ENCODE measurements at places on chromosomes 16 and 17.

DNA sequence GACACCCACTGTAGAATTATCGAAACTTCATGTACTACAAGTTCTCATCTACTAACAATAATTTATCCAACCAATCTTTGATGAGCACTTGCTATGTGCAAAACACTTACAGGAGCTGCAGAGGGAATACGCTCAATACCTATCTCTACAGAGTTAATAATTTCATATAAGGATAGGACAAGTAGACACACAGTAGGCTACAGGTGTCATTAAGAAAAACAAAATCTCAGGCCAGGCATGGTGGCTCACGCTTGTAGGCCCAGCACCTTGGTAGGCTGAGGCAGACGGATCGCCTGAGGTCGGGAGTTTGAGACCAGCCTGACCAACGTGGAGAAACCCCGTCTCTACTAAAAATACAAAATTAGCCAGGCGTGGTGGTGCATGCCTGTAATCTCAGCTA lies 91.3 kb upstream of the PLEKHM1 start:
- no peak for DNase-seq

- DNase-seq = no peak
These were observed 1.0 kb upstream of the SALL1 start for GRCh38 chr16:51151961-51152663.

GRCh38 chr17:31609331-31609730 lies 217.9 kb downstream of the RAB11FIP4 start:
- DNase-seq = no peak

DNA sequence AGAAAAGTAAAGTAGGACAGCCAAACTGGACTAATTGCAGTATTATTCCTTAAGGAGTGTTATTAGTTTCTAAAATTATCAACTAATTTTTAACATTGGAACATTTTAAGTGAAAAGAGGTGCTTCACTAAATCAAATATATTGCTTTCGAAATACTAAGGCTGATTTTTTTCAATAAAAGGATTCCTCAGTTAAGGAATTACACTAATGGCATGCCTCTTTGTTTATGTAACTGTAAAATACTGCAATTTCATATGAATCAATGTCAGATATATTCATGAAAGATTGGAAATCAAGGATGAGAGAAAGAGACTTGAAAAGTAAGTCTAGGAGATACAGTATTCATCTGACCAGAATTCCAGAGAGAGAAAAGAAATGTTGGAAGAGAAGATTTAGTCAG lies 129.8 kb downstream of the TANC2 start:
- DNase-seq = no peak

DNA sequence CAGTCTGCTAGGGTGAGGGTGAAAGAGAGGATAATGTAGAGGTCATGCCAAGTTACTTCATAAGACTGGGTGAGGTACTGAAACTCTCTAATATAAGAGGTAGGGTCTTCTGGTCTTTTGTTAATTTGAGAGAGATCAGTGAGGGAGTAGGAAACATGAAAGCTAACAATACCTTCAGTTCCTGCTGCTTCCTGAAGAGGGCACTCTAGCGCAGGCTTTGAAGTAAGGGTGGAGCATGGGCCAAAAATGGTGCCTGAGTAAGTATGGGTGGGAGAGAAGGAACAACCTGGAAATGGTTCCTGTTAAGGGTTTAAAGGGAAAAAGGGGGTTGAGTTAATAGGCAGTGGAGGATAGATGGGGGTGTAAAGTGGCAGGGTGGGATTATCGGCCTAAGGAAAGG lies 2449.5 kb downstream of the TP53TG3F start:
- no peak for DNase-seq

GRCh38 chr16:60077861-60078260 lies 1343.7 kb upstream of the GOT2 start:
- no peak for DNase-seq

DNA sequence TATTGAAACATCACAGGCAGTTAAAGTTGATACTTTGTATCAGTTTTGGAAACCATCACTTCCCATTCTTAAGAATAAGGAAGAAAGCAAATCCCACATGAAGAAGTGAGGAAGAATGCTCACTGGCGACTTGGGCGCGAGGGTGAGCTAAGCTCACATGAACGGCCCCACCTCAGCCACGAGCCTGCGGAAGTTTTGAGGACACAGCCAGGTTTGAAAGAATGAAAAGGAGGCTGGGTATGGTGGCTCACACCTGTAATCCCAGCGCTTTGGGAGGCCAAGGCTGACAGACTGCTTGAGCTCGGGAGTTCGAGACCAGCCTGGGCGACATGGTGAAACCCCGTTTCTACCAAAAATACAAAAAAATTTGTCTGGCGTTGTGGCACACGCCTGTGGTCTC lies 110.3 kb upstream of the CHMP6 start:
- no peak for DNase-seq

- no peak for DNase-seq
These were observed 16.9 kb downstream of the STXBP4 start for GRCh38 chr17:54985476-54985875.

GRCh38 chr17:13400491-13400890 lies 201.2 kb downstream of the HS3ST3A1 start:
- DNase-seq = no peak

- DNase-seq = no peak
These were observed 49.7 kb downstream of the RNF112 start for GRCh38 chr17:19460700-19461099.

- DNase-seq = no peak
These were observed 5.9 kb downstream of the TRPV1 start for GRCh38 chr17:3603119-3603869.

- no peak for DNase-seq
These were observed 229.6 kb downstream of the MRTFB start for GRCh38 chr16:14300705-14301168.

- DNase-seq = no peak
These were observed 59.6 kb downstream of the MAP2K6 start for GRCh38 chr17:69473841-69474831.

DNA sequence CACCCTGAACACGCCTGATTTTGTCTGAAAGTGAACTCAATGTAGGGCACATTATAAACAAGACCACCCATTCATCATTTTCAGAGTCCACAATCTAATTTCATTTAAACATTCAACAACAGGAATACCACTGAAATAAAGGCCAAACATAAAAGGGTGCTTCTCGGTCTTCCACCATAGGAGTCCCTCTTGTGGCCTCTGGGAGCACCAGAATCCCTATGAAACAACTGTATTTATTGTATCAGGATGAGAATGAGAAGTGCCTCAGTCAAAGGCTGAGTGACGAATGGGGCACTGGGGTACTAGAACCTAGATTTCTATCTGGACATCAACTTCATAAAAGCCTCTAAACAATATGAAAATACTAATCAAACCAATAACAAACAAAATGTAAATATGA lies 40.4 kb downstream of the NXPH3 start:
- no peak for DNase-seq

DNA sequence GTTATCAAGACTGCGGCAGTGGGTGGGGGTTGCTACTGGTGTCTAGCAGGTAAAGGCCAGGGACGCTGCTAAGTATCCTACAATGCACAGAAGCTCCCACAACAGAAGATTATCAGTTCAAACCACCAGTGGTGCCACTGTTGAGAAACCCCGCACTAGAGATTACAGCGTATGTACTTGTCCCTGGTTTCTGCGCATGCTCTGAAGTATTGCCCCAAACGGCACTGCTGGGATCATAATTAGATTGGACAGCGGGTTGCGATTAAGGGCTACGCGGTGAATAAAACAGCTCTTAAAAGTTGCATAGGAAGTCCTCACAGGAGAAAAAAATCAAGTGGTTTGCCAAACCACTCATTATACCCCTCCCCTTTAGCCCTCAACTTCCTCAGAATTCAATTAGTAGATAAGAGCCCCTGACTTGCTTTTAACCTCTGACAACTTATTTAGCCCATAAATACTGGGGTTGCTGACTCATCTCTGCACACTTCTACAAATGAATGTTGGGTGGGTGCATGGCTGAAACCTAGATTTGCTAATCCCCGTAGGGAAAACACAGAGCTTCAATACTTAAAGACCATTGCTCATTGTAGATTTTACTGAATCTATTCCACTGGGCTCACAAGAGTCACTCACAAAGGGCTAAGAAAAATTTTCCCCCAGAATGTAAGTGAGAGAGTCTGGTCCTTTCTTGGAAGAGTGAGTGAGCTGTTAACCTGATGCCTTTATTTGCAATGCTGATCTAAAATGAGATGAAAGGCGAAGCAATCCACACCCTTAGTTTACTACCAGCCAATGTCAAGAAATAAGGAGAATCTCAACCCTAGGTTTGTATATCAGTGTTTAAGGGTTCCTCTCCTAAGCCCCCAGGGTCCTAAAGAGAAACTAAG lies 91.8 kb downstream of the RGS9 start:
- no peak for DNase-seq

DNA sequence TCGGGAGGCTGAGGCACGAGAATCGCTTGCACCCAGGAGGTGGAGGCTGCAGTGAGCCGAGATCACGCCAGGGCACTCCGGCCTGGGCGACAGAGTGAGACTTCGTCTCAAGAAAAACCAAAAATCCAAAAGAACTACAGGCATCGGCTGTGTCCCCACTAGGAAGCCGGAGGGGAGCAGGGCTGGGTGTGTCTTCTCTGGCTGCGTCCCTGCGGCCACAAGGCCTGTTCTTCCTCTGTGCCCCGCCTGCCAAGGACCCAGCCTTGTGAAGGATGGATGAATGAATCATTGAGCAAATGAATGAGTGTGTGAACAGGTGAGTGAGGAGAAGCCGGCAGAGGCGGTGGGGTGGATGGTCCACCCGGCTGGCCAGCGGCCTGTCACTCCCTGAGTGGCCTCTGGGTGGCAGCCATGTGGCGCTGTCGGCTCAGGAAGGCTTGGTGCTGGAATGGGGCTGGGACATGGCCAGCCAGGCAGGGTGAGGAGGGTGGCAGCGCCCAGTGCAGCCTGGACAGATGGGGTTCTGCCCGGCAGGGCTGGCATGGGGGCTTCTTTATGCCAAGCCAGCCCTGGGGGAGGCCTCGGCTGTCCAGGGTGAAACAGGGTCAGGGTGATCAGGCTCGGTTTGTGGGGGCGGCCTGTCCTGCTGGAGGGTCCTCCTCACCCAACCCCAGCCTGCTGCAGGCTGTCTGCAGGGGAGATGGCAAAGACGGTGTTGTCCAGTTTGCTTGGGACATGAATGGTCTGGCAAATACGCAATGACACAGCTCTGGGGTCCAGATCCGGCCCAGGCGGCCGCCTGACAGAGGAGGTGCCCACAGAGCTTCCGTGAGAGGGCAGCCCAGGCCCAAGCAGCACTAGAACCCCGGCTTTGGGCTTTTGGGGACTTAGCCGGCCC lies 21.7 kb downstream of the SLC25A10 start:
- DNase-seq = peak; percentile 23

DNA sequence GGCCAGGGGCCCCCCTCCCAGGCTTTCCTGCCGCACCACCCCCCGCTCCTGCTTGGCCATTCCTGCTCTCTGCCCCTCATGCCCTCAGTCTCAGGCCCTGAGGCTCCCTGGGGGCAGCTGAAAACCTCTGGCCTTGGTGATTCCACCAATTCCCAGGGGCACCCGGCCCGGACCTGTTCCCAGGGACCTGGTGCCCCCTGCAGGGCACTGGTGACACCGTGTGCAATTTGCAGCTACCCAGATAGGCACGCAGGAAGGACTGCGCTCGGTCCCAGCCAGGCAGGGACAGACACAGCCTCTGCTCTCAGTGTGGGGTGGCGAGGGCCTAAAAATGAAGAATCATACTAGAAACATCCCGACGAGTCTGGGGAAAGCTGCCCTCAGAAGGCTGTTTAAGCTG lies 13.4 kb downstream of the WFDC1 start:
- DNase-seq = no peak

- no peak for DNase-seq
These were observed 194.7 kb upstream of the KIF2B start for GRCh38 chr17:53628011-53628410.

DNA sequence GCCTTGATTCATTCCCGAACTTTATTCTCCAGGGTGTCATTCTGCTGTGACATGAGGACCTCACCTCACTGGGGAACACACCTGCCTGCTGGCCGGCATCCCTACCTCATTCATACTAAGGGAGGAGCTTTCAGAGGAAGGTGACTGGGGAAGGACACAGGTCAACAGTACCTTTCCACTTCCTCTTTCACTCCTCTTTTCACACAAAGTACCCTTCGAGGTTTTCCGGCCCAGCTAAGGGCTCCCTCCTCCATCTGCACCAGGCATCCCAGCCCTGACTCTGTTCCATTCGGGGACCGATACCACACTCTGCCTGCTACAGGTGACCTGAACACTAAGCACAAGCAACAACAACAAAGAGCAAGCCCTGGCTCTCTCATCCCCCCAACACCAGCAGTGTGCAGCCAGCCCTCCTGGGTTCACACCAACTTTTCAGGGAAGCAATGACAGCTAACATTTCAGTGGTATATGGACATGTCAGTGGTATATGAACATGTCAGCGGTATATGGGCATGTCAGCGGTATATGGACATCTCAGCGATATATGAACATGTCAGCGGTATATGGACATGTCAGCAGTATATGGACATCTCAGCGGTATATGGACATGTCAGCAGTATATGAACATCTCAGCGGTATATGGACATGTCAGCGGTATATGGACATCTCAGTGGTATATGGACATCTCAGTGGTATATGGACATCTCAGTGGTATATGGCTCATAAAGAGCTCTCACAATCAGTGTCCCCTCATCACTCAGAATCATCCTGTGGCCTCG lies 16.0 kb downstream of the TRIM25 start:
- no peak for DNase-seq

DNA sequence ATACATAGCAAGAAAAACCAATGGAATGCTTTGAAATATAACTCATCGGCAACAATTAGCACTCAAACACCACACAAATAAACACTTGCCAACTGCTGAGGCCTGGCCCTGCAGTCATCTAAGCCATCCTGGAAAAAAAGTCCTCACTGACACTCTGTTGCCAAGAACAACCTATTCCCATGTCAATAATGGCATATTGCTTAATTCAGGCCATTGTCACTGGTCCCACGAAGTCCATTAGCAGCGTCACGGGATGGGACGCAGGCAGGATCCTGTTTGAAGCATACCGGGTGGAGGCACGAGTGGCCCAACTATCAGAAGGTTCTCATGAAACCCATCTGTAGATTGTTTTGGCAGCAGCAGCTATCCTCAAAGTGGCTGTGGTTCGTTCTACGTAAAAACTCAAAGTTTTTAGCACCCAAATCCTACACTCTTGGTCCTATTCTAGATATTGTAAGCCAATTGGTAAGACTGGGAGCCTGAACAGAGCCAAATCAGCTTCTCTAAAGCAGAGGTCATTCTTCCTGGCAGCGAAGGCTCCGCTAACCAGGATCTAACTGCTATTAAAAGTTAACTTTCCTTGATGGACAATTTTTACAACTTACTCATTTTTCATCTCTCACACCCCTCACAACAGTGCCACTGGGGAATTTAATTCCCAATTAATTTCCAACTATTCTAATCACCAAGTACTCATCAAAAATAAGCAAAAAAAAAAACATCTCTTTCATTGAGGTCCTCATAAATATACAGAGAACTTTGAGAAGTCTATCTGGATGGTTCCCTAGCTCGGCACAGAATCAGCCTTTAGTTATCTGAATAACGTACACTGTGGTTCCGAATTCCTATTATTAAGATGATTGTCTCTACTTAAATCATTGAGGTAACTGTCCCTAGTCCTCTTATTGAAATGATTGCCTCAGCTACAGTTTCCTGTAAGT lies 91.5 kb downstream of the ZFHX3 start:
- DNase-seq = no peak

- DNase-seq = no peak
These were observed 8.1 kb downstream of the CES4A start for GRCh38 chr16:66996324-66996982.

- DNase-seq = no peak
These were observed 2.3 kb downstream of the C17orf58 start for GRCh38 chr17:67993998-67994361.
